ENCODE measurements at places on chromosomes 2 and 18.
A peak's percentile ranks its signal among the peaks of the same experiment; 100 is the strongest.

DNA sequence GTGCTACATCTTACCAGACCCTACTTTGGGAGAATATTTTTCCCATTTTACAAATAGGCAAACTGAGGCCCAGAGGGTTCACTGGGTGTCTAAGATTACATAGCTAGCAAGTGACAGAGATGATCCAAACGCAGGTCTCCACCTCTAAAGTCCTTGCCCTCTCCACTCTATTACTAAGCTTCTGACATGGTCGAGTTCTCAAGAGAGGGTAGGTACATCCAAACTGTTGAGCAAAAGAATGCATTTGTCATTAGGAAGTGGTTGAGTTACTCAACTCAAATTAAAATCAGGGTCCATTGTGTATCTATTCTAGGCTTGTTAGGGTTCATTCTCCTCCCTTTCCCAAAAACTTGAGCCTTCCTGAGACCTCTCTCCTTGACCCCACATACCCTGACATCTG, 680.6 kb upstream of the FANCL start:
- DNase-seq: no peak

- DNase-seq: no peak
Measured at GRCh38 chr18:7577706-7578105, 10.6 kb downstream of the PTPRM start.

DNA sequence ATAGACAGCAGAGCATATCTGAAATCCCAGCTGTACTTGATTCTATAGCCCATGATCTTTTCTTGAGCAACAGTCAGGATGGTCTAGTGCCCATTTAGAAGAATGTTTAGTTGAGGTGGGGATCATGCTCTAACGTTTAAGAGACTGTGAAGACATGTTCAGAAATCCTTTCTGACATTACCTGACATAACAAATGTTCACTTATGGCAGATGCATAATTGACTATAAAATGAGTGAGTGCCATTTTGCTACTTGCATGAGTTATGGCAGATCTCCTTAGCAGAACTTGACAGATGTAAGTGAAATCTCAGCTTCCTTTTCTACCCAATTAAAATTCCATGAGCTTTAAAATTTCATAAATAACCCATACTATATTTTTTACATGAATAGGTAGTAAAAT, 209.5 kb upstream of the MMADHC start:
- DNase-seq: no peak

DNA sequence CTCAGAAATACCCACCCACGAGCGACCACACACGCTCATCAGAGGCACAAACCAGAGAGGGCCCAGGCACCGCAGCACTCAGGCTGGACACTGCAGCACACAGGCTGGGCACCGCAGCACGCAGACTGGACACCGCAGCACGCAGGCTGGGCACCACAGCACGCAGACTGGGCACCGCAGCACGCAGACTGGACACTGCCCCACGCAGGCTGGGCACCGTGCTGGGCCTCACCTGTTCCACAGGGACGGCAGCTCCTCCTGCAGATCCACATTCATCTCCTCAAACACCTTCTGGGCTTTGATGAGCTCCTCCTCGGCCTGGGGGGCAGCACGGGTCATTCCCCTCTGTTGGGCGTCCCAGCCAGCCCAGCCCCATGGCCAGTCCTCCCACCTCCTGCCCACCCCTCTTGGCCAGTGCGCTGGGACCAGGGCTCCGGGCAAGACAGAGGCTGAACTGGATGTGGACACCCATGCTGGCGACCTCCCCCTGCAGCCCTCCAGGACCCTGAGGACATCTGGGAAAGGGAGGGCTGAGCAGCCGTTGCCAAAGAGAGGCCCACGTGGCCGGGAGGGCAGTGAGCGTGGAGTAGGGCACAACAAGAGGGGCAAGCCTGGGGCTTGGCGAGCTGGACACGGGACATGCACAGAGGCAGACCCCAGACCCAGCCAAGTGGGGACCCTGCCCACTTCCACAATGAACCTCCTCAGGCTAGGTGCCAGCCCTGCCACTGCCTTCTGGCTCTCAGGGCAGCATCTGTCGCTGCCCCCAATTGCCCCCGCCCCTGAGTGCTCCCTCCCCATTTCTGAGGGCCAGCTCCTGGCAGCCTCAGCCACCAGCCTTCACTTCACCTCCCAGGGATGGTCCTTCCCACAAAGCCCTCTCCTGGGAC, 43.0 kb downstream of the BIN1 start:
- no peak for DNase-seq

- no peak for DNase-seq
Measured at GRCh38 chr2:160363961-160364360, 129.6 kb downstream of the RBMS1 start.

GRCh38 chr2:205411558-205411957, 270.7 kb upstream of the NRP2 start:
- DNase-seq: no peak

DNA sequence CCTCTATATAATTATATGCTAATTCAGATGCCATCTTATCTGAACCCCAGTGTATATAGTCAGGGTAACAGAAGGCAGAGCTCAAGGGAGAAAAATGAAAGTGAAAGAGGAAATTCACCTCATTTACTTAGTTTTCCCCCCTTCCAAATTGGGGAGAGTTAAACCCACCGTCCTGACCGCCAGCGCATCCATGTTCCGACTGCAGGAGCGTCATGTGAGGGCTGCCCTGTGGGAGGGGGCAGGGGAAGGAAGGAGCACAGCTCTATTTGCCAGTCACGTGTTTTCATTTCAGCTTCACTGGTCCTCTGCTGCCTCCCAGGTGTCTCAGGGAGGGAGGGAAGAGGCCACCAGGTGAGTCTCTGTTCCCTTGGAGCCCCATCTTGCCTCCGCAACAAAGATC, 13.2 kb downstream of the CNNM4 start:
- DNase-seq: peak; percentile 75

- DNase-seq: no peak
Measured at GRCh38 chr18:76994086-76994654, 138.4 kb downstream of the MBP start.

- DNase-seq: peak; percentile 29
Measured at GRCh38 chr18:12308386-12309100, 502 bp downstream of the TUBB6 start.

DNA sequence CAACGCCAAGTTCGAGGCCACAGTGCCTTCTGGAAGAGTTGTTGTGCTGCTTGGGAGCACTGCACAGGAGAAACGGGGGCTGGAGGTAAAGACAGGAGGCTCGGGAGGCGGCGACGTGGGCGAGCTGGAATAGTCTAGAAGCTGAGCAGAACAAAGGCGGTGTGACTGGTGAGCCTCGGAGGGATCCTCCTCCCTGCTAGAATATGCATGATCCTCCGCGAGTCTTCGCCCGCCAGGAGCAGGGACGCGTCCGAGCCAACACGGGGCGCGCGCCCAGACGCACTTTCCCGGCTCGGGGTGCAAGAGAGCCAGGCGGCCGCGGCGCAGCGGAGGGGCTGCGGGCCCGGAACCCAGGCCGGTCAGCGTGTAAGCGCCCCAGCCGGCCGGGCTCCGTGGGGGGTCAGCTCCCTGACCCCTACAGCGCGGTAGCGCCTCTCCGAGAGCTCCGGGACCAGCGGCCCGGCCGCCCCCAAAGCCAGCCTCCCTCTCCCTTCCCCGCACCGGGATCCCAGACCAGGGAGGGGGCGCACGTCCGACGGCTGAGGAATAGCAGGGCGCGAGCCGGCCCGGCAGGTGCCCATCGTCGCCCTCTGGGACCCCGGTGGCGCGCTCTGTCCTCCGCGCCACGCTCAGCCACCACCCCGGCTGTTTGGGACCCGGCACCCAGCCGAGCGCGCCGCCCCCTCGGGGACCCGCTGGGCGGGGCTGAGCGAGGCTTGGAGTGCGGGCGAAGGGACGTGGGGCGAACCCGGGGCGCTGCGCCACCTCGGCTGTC, 62.5 kb downstream of the GNAL start:
- no peak for DNase-seq

DNA sequence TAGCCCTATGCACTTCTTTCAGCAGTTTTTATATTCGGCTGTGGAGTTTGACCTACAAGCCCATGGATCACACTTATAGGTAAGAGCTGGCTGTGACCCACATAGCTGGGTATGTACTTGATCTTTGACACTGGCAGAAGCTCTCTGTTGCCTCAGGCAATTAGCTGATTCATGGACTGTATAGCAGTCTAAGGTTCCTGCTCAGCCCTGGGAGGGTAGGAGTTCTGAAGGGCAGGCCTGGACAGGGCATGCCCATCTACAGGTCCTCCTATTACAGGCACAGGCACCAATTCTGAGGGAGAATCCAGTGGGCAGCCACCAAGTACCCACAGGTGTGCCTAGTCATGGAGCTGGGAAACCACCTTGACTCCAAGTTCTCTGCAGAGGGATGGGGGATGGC, 301.8 kb upstream of the GALNT5 start:
- no peak for DNase-seq

- DNase-seq: no peak
Measured at GRCh38 chr2:60246583-60246982, 306.9 kb downstream of the BCL11A start.

DNA sequence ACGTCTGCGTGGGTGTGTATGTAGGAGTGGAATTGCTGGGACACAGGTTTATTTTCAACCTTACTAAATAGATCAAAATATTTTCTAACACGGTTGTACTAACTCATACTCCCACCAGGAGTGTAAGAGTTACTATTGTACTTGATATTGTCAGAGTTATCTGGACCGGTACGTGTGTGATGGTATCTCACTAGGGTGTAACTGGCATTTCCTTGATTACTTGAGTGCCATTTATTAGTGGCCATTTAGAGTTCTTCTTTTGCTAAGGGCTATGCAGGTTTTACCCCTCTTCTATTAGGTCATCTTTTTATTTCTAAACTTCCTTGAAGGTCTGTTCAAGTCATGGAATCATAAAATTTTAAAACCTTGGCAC, 33.5 kb downstream of the CENPO start:
- DNase-seq: no peak

GRCh38 chr2:207845202-207845864, 75.6 kb upstream of the FZD5 start:
- DNase-seq: no peak

- DNase-seq: no peak
Measured at GRCh38 chr2:202911203-202911511, 316 bp downstream of the WDR12 start.

DNA sequence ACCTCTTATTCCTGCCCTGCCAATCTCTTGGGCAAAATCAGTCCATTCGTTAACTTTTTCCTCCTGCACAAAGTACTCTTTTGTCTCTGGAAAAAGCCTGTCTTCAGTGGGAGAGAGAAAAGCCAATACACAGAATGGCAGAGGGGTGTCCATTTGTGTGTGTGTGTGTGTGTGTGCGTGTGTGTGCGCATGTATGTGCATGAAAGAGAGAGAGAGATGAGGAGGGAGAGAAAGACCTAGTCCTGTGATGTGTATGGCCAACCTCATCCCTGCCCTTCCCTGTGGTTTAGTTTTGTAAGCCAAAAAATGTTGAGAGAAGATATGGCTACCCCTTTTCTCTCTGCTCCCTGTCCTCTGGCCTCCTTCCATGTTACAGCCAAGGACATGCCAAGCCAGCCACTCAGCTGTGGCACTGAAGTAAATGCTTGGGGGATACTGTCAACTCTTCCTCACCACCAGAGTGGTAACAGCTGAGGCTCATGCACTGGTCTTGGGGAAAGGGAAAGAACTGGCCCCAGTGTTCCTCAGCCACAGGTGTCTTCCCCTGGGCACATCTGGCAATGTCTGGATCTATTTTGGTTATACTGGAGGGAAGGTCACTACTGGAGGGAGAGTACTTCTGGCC, 10.6 kb downstream of the SLC4A5 start:
- no peak for DNase-seq

DNA sequence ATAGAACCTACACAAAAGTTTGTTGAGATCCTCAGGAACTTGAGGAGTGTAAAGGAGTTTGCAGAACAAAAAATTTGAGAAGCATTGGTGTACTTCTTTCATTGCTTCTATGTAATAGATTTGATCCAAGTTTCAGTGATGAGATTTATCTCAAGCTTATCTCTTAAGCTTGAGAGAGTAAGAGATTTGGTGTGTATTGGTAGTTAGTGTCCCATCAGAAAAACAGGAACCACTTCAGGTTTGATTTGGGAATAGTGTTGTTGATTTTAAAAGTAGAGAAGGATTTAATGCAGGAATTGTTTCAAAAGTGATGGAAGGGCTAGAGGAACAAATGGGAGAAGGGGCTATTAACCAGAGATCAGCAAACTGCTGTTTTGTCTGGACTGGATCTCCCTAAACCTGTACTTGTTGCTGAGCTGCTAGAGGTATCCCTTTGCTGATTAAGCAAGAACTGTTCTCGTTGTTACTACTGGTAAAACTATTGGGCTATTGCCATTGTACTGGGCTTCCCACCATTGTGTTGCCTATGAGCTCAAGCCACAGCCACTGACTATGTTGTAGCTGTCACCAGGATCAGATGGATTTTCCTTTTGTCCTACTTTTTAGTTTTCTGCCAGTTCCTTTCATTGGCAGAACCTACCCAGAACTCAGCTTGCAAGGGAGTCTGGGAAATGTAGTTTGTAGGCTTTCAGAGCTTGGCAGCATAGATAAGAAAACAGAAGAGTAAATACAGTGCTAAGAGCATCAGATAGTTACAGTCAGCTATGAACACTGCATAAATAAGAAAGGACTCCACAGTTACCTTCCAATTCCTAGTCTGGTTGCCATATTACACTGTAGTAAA, 39.3 kb downstream of the RAB10 start:
- DNase-seq: no peak

DNA sequence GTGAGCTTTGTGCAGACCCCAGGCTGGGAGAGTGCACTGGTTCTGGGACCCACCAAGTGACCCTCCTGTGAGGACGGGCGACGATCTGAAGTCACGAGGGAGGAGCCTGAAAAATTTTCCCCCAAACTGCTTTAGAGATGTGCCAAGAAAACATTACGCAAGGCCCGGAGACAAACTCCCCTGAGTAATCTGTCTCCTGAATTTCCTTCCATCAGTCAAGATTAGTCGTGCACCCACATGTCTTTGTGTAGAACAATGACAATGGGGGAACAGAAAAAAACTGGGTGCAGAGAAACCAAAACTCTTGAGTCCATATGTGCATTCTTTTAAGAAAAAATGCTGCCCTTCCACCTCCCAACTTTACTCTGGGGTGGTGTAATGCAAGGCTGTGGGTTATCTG, 12.6 kb upstream of the NCK2 start:
- no peak for DNase-seq

DNA sequence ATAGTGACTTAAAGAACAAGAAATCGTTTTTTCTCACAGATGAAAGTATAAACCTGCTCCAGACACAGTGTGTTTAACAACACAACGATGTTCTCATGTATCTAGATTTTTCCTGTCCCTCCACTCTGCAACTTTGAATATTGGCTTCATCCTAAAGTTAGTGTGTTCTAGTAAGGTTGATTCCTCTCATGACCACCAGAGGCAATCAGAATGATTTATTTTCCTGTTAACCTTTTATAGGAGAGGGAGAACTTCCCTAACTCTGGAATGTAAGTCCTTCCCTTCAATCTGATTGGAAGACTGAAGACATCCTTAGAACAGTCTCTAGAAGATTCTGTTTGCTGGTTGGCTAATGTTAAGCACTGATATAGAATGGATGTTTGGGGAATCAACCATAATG, 41.0 kb upstream of the TAF4B start:
- DNase-seq: no peak

- DNase-seq: peak; percentile 20
Measured at GRCh38 chr2:199940373-199940772, 14.9 kb downstream of the TYW5 start.

GRCh38 chr2:19881908-19882265, 19.9 kb downstream of the TTC32 start:
- no peak for DNase-seq

GRCh38 chr18:2636126-2636631, 19.3 kb upstream of the SMCHD1 start:
- DNase-seq: no peak
